Activated CD8-positive, alpha-beta memory T cell treated with anti-CD3 and anti-CD28 coated beads for 4 hours (primary cell): ENCODE measurements at places on chromosomes 6 and 20.

DNA sequence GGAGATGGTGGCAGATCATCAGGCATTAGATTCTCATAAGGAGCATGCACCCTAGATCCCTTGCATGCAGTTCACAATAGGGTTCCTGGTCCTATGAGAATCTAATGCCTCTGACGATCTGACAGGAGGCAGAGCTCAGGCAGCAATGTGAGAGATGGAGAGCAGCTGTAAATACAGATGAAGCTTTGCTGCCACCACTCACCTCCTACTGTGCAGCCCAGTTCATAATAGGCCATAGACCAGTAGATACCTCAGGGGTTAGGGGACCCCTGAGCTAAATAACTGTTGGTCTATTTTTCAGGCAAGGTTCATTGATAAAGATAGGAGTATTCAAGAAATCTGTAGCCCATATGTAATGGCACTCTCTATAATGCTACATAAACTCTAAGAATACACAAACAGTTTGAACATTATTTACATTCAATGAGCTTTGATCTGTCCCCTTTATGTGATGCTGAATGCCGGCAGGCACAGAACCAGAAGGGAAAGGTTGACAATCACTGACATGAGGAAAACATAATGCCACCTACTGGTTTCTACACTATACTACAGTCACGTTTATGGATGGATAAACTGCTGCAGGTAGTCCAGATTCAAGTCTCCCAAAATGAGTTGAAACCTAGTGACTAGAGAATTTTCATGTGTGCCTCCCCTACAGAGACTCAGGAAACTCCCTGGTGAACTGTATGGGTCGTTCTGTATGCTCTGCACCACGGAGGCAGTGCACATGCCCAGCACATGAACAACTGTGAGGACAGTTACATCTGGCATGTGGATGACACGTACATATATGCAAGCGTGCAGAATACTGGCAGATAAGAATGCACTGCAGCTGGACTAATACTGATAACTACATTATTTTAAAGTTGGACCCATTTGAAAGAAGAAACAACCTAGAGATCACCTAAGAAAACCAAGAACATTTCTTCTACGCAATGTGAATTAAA is 72.0 kb downstream of the DST start:
- no peak for DNase-seq

GRCh38 chr6:18680842-18681241 is 293.7 kb downstream of the RNF144B start:
- no peak for DNase-seq

DNA sequence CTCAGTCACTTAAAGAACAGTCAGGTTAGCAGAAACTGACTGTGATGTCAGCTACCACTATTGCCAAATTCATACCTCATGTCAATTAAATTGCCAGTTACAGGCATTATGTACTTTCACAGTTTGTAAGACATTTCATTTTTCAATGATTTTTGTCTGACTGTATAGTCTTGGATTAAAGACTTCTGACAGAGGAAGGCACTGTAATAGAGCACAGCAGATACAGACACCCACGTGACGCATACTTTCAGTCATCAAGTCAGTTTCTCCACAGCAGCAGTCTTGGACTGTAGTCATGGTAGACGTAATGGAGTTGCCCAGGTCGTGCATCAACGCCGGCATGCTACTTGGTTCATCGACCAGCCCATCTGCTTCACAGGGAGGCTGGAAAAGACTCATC is 29.5 kb upstream of the ELOVL5 start:
- no peak for DNase-seq

- no peak for DNase-seq
Observed at GRCh38 chr6:33206027-33206863, 1.8 kb downstream of the HSD17B8 start.

DNA sequence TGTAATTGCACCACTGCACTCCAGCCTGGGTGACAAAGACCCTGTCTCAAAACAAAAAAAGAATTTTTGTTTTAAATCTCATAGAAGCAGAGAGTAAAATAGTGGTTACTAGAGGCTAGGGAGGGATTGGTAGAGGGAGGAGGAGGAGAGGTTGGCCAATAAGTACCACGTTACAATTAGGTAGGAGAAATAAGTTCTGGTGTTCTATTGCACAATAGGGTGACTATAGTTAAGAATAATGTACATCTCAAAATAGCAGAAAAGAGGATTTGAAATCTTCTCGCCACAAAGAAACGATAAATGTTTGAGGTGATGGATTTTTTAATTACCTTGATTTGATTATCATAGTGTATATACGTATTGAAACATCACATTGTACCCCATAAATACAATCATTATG is 27.1 kb upstream of the TOP1 start:
- DNase-seq = no peak

DNA sequence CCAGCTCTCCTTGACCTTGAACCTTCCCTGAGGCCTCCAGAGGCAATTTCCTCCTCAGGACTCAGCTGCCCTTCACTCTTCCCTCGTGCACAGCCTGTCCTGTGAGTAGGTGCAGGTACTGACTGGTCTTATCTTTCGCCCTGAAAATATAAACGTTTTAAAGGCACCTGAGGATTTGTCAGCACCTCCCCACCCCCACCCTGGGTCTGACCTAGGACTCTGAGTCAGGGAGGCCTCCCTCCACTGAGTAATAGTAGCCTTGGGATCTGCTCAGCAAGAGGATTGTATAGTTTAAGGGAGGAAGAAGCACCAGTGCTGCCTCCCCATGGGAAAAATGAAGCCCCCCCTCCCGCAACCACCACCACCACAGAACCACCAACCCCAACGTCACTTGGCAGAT is 54.6 kb downstream of the PPARD start:
- DNase-seq = no peak

DNA sequence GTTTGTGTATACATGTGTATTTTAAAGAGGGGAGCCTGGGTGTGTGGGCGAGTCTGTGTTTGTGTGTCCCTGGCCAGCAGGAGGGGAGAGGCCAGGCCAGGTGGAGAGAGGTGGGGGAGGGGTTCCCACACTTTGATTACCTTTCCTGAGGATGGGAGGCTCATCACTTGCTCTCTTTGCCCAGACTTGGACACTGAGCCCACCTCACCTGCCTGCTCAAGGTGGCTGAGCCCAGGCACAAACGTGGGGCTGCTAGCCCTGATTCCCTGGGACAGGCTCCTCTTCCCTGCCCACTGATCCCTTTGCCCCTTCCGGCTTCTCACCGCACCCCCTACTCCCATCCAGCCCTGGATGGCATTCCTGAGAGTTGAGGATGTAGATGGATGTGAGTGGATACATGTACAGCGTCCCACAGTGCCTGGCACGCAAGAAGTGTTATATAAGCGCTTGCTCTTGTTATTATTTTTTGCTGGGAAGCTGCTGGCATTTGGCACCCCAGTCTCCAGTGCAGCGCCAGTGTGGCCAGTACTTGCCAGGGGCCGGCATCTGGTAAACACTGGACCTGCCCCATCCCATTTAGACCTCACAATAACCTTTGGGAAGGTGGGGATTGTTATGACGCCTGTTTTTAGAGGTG is 2.7 kb downstream of the CEBPB start:
- DNase-seq = no peak

DNA sequence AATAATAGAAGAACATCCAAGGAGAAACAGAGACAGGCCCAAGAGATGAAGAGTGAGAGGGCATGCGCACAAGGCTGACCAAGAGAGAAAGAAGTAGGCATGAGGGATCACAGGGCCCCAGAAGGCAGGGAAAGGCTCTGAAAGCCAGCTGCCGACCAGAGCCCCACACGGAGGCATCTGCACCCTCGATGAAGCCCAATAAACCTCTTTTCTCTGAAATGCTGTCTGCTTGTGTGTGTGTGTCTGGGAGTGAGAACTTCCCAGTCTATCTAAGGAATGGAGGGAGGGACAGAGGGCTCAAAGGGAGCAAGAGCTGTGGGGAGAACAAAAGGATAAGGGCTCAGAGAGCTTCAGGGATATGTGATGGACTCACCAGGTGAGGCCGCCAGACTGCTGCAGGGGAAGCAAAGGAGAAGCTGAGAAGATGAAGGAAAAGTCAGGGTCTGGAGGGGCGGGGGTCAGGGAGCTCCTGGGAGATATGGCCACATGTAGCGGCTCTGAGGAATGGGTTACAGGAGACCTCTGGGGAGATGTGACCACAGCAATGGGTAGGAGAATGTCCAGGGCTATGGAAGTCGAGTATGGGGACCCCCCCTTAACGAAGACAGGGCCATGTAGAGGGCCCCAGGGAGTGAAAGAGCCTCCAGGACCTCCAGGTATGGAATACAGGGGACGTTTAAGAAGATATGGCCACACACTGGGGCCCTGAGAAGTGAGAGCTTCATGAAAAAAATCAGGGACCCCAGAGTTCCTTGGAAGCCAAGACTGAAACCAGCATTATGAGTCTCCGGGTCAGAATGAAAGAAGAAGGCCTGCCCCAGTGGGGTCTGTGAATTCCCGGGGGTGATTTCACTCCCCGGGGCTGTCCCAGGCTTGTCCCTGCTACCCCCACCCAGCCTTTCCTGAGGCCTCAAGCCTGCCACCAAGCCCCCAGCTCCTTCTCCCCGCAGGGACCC is 981 bp upstream of the TNF start:
- no peak for DNase-seq

DNA sequence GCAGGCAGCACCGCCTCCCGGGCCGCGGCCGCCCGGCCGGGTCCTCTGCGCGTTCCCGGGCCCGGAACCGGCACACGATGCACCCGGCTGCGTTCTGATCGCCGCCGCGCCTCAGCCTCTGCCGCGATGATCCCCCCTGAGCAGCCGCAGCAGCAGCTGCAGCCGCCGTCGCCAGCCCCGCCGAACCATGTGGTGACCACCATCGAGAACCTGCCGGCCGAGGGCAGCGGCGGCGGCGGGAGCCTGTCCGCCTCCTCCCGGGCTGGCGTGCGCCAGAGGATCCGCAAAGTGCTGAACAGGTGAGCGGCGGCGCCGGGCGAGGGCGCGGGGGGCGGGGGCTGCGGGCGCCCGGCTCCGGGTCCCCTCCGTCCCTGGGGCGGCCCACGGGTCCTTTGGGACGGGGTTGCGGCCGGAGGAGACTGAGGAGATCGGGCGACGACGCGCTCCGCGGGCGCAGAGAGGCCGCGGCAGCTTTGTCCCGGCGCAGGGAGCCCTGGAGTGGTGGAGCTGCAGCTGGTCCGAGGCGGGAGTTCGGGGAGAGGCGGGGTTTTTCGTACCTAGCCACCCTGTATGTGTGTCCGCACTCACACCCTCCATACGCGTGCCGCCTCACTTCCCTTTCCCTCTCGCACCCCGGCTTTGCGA is 659 bp downstream of the SLC35F1 start:
- no peak for DNase-seq

DNA sequence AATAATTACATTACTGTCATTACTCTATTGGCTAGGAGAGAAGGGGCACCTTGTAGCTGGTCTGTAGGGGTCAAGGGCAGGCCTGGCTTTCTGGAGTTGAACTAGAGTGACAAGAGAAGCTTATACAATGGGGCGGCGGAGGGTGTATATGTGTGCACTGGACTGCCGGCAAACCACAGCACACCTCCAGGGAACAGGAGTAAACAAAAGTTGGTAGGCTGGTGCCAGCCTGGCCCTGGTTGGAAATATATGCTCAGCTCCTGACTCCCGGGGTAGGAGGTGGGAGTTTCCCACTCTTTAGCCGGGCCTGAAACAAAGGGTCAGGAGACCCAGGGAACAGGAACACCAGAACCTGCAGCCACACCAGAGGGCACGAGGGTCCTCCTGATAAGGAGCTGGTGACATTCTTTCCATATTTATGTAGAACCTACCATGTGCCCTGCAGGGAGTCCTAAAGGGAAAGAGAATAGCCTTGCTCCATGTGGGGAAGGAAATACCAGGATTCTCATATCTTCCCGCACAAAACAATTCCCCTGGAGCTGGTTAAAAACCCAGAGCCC is 5.1 kb downstream of the C6orf132 start:
- no peak for DNase-seq

- DNase-seq = no peak
Observed at GRCh38 chr20:46122071-46122470, 4.0 kb downstream of the CD40 start.

- DNase-seq = no peak
Observed at GRCh38 chr20:38298768-38299288, 5.1 kb upstream of the BPI start.

DNA sequence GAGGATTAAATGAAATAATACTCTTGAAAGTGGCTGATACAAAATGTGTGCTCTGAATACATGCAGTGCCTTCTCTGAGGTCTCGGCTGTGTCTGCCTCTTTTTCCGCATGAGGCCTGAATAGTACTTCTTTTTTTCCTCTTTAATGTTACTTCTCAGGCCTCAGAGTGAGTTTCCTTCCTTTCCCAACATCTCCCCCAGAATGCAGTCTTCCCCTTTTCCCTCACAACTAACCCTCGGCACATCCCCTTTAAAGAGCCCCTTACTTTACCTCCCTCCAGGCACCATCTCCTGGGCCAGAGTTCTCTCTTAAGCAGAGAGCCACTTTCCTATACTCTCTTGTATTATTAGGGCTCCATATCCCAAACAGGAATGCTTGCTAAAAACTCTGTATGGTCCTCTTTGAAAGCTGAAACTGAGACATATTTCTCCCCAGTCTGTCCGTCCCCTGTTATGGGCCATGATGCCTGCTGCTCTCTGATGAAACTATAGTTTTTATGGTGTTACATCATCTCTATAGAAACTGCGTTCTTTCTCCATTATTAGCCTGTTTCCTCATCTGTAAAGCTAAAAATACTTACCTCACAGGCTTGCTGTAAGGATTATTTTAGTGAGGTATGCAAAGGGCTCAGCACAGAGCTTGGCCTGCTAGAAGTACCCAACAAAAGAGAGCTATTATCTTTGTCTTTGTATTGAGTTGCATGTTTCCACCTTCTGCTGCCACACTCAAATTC is 2.3 kb downstream of the PLAGL2 start:
- no peak for DNase-seq

DNA sequence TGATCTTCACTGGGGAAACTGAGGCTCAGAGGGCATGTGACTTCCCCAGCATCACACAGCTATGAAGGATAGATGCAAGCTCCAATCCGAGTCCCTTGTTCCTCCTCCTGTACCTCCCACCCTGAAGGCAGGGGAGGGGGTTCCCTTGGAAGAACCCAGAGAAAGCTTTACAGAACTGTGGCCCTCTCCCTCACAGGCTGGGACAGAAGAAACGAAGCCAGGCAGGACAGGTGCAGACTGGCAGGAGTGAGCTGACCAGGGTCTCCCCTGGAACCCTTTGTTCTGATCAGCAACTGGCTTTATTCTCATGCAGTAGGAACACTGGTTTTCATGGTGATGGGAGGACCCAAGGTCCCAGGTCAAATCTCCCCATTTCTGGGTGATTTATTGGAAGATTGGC is 90.2 kb downstream of the TMEM242 start:
- no peak for DNase-seq

DNA sequence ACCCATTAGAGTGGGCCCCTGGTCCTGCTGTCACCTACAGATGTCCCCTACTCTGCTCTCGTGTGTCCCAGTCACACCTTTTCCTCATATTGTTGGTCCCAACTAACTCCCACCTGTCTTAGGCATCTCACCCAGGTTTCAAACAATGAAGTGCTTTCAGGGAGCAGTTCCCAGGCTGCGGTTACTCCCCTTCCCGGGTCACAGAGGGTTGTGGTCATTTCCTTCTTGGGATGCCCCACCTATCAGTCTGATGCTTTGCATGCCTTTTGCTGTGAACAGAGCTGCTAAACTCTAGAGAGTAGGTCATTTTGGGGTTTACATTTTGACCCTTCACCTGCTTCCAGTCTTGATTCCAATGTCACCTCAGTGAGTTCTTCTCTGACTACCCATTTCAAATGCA is 181.6 kb downstream of the CDC5L start:
- DNase-seq = no peak

- no peak for DNase-seq
Observed at GRCh38 chr6:53495506-53496499, 49.1 kb downstream of the GCLC start.
